ENCODE measurements at places on chromosomes 6 and 20.

- DNase-seq = no peak
Observed at GRCh38 chr6:38284802-38285394, 354.8 kb downstream of the BTBD9 start.

GRCh38 chr6:87483929-87484328 lies 11.2 kb downstream of the SLC35A1 start:
- DNase-seq = no peak

GRCh38 chr20:2922957-2923356 lies 49.7 kb downstream of the PTPRA start:
- no peak for DNase-seq

- no peak for DNase-seq
Observed at GRCh38 chr20:1177680-1178079, 7.1 kb downstream of the TMEM74B start.

GRCh38 chr20:63008541-63009044 lies 1.8 kb upstream of the BHLHE23 start:
- no peak for DNase-seq

- DNase-seq = no peak
Observed at GRCh38 chr6:130018744-130019325, 454 bp downstream of the L3MBTL3 start.

DNA sequence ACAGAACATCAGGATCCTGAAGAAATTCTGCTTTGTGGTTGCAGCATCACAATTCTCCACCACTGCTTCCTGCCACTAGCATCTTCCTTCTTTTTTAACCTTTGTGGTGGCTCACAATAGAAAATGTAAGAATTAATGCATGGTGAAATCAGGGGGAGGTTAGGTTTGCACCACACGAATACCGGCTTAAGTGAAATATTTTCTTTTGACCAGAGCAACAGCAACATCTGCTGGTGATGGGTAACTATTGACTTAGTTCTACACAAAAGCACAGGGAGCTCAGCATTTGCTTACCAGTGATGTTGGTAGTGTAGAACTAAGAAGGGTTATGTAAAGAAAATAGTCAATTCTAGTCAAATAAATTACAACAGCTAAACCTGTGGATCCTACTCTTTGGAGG lies 280.5 kb downstream of the SYNE1 start:
- DNase-seq = no peak

GRCh38 chr6:161463071-161463470 lies 189.2 kb upstream of the AGPAT4 start:
- DNase-seq = no peak

GRCh38 chr20:32204205-32205109 lies 3.1 kb downstream of the PLAGL2 start:
- DNase-seq = no peak

- no peak for DNase-seq
Observed at GRCh38 chr6:52162940-52163908, 23.0 kb upstream of the IL17A start.

Measured in stimulated activated CD8-positive, alpha-beta memory T cell treated with anti-CD3 and anti-CD28 coated beads, Interleukin-7, amount 100 ng/mL, for 1 hour (primary cell).